ENCODE measurements at places on chromosomes 5 and 9.

DNA sequence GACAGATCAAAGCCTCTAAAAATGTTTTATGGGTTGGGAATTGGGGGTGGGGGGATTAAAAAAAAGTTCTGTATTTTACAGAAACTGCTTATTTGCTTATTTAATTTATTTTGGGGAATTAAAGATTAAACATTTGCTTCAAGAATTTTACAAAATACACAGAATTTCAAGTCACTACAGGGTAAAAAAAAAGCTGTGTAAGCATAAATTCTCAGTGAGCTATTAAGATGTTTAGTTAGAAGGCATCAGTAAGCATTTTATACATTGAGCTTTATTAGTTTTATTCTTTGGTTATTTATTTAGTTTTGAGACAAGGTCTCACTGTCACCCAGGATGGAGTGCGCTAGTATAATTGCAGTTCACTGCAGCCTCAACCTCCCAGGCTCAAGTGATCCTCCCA is 5.2 kb downstream of the BDP1 start:
- DNase-seq, result no peak

DNA sequence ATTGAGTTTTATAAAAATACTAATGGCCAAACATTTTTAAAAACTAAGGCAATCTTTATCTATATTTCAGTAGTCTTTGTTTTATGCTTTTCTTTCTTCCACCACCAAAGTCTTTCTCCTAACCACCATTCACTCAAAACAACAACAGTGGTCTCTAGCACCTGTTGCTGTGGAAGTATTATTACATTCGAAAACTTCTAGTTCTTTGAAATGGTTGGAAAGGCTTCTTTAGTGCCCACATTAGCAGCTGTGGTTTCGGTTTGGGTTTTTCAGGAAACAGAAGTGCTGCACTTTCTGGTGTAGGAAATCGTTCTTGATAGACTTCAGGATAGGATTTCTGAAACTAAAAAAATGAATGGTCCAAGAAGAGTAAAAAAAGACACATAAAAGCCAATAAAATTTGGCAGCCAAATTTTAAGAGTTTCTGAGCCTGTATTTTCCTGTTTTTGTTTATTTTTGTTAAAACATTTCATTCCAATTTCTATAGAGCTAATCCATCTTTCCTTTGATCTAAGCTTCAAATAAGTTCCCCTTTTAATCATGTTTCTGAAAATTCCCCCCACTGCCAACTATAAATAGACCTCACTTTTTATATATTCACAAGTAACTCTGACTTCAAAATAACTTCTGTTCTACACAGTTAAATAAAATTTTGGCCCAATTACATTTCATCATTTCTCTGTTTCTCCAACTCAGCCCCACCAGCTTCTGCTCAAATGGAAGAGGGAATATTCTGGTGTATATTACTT is 102.2 kb downstream of the DEPDC1B start:
- no peak for DNase-seq

- DNase-seq, result no peak
Observed at GRCh38 chr5:171615705-171616640, 169.6 kb upstream of the SMIM23 start.

- DNase-seq, result no peak
Observed at GRCh38 chr5:79456400-79456799, 57.5 kb downstream of the HOMER1 start.

DNA sequence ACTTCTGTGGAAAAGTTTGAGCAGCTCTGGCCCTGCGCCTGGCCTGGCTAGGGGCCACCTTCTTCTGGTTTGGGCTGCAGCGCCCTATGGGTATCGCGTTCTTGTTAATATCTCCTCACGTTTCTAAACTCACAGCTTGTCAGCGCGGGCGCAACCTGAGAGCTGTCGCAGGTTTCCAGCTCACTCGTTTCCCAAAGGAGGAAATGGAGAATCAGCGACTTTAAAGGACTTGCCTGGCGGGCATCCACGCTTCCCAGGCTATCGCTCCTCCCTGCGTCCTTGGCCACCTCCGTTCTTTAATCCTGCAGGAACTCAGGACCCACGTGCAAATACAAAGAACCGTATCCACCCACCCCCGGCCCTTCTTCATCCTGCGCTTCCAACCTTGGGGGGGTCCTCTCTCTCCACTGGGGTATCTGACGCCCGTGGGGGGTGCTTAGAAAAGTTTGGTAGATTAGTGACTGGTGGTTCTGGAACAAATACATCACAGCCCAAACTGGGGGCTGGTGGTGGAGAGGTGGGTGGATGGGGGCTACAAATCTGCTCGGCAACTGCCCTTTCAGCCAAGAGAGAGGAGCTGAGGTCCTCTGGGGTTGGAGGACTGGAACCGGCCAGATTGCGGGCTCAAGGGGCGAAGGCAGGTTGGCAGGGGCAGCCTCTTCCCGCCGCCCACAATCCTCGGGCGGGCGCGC is 578 bp upstream of the PSAT1 start:
- DNase-seq, result no peak

DNA sequence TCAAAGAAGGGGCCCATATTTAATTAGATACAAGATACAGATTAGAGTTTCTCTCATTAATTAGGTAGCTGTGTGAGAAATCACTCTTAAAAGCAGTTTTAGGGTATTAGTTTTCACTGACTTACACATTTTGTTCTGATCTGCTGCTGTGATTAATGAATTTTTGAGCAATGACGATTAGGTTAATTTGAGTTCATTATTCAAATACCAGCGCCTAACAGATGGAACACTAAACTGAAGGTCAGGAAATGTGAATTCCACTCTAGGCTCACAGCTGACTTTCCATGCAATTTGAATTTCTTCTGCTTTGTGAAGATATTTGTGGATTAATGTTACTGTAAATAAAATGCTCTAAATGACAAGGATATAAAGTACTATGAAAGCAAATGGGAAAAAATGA is 380.6 kb downstream of the ADGRV1 start:
- DNase-seq, result no peak

Data from activated T-helper 1 cell treated with anti-CD3 and anti-CD28 coated beads, Interleukin-2, amount 50 U/mL, for 16 hours (primary cell).